ENCODE measurements at places on chromosomes 1 and 21. TPM values are rescaled to one million over a fixed set of nuclear protein-coding genes. Genes with fewer than 3 reads are reported as not detected.

The IGSF3 gene
- 47.9 TPM for total RNA-seq

The HEYL gene
- not detected for total RNA-seq

The CFH gene
- 30.3 TPM for total RNA-seq

The DISC1 gene
- total RNA-seq = 2.4 TPM

The S100A5 gene
- 1.2 TPM for total RNA-seq

The ANKRD65 gene
- 0.10 TPM for total RNA-seq

The TMEM50B gene
- 44.1 TPM for total RNA-seq

The IBA57 gene
- 2.6 TPM for total RNA-seq

GRCh38 chr1:175637911-175638310 lies 105.5 kb downstream of the TNR start:
- no peak for DNase-seq

DNA sequence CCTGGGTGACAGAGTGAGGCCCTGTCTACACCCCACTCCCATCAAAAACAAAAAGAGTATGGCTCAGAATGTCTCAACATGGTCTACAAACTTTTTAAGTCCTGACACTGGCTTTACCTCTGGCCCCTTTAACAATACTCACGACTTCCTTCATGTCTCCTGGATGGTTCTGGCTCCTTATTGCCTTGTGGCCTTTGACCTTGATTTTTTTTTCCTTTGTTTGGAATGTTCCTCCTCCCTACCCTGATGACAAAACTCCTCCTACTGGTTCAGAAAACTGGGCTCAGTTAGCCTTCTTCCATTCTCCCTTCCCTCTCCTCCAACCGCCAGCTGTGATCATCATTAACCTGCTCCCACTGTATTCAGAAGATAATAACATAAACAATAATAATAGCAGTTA lies 4.6 kb upstream of the SOAT1 start:
- DNase-seq = no peak

DNA sequence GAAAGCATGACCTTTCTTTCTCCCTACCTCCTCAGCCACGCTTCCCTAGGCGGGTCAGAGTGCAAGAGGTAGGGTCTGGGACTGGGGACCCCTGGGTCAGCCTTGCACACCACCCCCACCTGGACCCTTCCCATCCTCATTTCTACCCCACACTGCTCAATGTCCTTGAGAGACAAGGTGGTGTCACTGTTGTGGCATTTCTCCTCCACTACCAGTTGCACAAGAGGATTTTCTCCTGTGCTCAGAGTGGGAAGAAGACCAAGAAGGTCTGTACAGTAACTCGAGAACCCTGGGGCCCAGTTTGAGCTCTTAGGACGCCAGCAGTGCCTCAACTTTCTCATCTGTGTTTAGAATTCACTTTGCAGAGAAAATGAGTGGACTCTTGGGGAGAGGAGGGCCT lies 49.4 kb upstream of the CD34 start:
- no peak for DNase-seq

DNA sequence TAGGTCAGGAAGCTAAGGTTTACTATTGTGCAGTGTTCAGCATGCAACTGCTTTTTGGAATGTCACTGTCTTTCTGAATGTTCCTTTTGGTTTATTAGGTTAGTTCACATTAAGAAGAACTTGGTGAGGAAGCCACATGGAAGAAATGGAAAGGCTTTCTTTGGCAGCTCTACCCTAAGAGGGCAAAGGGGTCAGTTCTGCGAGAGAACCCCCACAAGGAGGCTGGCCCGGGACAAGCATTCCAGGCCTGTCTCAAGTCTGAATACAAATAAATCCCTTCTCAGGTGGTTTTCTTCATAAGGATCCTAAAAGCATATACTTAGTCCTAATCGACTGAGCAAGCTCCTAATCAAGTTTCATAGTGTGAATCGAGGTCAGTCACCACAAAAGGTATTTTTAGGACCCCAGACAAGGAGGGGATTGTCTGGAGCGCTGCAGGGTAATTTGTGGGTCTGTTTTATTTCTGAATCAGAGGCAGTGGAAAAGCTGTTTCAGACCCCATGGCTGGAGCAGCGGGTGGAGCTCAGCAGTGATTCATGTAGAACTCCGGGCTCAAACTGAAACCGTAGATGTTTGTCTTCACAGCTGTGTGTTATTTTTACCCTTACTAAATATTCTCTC lies 63.3 kb downstream of the ERG start:
- peak; percentile 11 for DNase-seq

- no peak for DNase-seq
These were observed 180.2 kb downstream of the KIF26B start for GRCh38 chr1:245334827-245335490.

GRCh38 chr1:125065821-125066180 lies 3881.0 kb downstream of the SRGAP2C start:
- DNase-seq = no peak

DNA sequence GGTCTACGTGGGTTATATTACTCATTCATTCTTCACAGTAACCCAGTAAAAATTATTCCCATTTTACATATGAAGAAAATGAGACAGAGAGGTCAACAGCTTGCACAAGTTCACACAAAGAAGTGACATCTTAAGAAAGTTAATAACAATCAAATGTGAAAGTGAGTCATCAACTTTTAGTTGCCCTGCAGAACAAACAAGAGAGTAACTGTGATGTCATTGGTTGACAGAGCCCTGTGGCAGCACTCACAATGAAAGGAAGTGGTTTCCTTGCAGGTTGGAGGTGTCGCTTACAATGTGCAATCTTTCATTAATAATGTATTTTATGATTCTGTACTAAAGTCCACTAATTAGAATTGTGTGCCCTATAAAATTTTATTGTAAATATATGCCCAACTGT lies 369.6 kb downstream of the RYR2 start:
- peak; percentile 66 for DNase-seq

GRCh38 chr1:225748529-225748928 lies 29.1 kb upstream of the SRP9 start:
- DNase-seq = no peak

GRCh38 chr21:18499761-18500376 lies 96.3 kb upstream of the TMPRSS15 start:
- peak; percentile 2 for DNase-seq

GRCh38 chr1:150559656-150560010 lies 10.4 kb downstream of the ADAMTSL4 start:
- no peak for DNase-seq

GRCh38 chr1:203186446-203187303 lies at the start of gene CHI3L1:
TSS of gene CHI3L1 (minus strand) at chr1:203186704. CDS start at chr1:203186623, 81 bp downstream.
- peak; percentile 59 for DNase-seq

GRCh38 chr1:60244906-60245305 lies 171.3 kb upstream of the C1orf87 start:
- DNase-seq = no peak

Measured in renal cortical epithelial cell (primary cell).